ENCODE measurements at places on chromosomes 11 and 22.

DNA sequence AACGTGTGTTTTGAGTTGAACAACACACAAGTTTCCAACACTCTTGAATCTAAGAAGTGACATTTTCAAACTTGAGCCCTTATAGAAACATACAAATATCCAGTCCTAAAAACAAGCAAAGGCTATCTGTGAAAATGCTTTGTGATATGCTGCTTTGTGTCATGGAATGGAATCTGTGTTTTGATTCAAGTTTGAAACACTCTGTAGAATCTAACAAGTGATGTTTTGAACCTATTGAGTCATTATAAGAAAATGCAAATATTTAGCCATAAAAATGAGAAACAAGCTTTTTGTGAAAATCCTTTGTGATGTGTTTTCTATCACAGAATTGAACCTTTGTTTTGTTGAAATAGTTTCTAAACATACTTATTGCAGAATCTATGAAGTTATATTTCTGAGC, 105.7 kb upstream of the VPREB1 start:
- no peak for DNase-seq

- DNase-seq, result no peak
Observed at GRCh38 chr11:72038491-72038890, 39.8 kb downstream of the IL18BP start.

- DNase-seq, result no peak
Observed at GRCh38 chr11:75298191-75298975, 53.1 kb downstream of the ARRB1 start.

DNA sequence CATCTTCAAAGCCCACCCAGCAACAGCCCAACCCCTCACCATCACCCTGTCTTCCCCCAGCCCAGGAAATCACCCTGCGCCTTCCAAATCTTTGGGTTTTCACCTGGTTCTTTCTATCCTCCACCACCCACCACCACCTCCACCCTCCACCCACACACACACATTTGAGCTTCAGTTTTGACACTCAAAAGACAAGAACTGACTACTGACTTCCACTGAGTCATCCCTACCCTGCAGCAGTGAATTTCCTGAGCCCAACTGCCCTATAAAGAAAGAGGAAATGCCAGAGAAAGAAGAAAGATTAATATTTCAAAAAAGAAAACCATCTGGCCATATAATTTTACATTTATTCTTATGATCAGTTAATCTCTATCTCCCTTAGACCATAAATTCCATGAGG, 137.5 kb downstream of the CHST1 start:
- DNase-seq, result no peak

- DNase-seq, result no peak
Observed at GRCh38 chr22:47294576-47294975, 532.1 kb downstream of the TBC1D22A start.

DNA sequence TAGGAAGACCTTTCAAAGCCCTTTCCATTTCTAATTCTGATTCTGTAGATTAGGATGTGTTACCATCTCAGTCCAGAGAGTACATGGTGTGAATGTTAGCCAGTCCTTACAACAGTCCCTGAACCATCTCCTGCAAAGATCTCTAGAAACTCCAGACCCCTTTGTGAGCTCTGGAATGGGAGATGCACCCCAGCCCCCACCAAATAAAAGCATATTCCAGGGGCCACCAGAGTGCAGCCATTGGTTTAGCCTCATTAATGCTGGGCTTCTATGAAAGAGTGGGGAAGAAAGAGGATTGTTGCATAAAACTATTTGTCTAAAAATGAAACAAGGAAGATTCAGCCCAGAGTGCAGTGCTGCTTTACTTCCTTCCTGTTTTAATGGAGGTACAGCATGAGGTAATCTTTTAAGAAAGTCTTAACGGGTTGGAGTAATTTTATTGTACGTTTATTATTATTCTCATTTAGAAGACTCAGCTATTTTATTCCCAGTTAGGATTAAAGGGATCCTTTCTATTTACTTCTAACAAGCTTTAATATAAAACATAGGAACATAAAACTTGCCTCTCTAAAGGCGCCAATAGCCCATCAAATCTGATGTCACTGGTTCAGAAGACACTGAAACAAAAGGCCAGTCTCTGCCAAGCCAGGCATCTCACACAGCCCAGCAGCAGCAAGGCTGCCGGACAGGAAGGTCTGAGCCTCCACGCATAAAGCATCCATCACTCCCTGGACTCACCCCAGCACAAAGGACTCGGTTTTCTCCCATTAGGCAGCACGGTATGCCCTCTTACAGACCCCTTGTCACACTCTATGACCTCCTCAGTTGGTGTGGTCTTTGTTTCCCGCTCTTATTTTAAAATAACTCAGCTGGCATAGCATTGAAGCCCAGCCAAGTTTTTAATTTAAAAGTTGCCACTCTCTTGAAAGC, 203.9 kb upstream of the BLID start:
- peak; percentile 44 for DNase-seq

DNA sequence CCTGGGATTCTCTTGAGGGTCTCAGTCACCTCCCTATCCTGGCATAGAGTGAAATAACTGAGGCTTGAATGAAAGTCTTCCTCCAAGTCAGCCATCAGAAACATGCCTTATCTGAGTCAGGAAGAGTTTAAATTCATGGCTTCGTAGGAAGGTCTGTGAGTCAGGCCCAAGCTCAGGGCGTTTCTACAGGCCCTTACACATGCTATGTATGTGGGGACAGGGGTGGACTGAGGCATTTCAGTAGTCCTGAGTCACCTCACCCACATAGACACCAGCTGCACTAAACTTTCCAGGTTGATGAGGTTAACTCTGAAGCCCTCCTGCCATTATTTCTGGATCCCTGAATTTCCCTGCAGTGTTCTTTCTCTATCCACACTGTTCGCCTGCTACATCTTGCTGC, 134.6 kb upstream of the RCN1 start:
- no peak for DNase-seq

GRCh38 chr11:67583247-67584204, at the start of gene GSTP1:
GSTP1 (plus strand) TSS chr11:67583812; CDS start chr11:67583844, 32 bp downstream.
- peak; percentile 93 for DNase-seq

- DNase-seq, result no peak
Observed at GRCh38 chr11:76400967-76401366, 19.8 kb downstream of the GVQW3 start.

DNA sequence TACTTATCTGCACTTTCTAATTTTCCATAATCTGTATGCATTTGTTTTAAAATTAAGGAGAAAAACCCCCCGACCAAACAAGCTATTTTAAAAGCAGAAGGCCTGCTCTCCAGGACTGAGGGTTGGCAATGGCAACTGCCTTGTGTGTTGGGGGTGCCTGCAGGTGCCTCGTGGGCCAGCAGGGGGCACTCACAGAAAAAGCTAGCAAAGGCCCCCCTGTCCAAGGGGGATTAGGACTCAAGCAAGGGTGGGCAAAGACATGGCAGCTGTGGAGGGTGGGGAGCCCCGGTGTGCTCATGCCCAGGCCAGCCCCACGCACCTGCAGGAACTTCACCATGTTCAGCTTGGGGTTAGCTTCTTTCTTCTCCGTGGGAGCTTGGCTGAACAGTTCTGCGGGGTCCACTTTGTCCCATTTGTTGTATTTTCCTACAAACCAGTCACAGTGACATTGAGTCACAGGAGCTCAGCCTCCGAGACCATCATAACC, 10.3 kb downstream of the TOP3B start:
- DNase-seq, result peak; percentile 53

- no peak for DNase-seq
Observed at GRCh38 chr22:42883970-42884369, 26.9 kb upstream of the ARFGAP3 start.
